AG20443 (cell line): ENCODE measurements at places on chromosomes 7 and 10.

GRCh38 chr10:80471715-80472233 lies 17.7 kb downstream of the TSPAN14 start:
- no peak for DNase-seq

- no peak for DNase-seq
These were observed 5.0 kb downstream of the NEBL start for GRCh38 chr10:20892011-20892585.

GRCh38 chr10:110436554-110437350 lies 61.0 kb upstream of the DUSP5 start:
- DNase-seq, result no peak

DNA sequence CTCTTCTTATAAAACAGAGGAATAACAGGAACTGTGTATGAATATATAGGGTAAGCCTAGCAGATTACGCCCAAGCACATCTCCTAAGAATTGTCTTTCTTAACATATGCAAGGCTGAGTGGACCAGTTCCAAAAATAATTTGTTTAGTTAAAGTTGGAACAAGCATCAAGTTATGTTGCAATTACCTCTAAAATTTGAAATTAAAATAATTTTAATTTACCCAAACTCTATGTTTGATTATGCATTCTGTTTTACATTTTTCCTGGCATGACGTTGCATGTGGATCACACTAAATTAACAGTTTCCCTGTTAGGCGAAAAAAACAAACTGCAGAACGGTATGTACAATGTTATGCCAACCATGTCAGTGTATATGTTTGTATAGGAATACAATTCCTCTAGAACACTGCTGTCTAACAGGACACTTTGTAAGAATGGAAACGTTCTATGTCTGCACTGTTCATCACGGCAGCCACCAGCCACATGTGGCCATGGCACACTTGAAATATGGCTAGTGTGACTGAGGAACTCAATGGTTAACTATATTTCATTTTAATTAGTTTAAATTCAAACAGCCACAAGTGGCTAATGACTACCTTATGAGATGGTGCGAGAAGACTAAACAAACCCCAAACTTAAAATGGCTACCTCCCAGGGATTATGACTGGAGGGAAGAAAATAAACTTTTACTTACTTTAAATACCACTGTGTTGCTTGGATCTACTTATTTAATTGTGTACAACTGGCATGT lies 281.1 kb upstream of the KLF14 start:
- DNase-seq, result no peak

- DNase-seq, result no peak
These were observed 239.0 kb downstream of the GLI3 start for GRCh38 chr7:41998041-41998440.

DNA sequence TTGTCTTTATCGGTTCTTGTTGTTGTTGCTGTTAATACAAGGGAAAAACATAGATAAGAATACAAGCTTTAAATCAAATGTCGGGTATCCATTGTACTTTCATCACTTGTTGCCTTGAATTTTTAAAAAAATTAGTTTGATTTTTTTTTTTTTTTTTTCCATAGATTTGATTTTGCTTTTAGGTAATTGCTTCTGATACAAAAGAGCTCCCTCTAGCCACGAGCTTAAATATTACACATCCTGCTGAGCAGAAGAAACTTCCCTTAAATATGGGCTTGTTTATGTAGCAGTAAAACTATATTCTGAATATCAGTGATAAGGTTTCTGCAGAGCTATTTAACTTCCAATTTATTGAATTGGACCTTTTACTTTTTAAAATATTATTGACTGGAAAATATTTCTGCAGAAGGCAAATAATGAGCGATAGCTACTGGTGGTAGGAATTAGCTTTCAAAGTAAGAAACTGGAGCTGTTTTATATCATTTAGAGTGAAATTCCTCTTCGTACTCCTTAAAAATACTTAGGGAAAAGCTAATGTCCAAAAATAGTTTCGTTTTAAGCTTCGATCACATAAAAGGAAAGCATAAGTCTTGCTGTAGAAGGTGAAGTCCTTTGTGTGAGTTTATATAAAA lies 216.9 kb downstream of the POLR1F start:
- peak; percentile 32 for DNase-seq
